Stromal cell of bone marrow (primary cell): ENCODE measurements at places on chromosomes 12 and 14.
A peak's percentile ranks its signal among the peaks of the same experiment; 100 is the strongest.

- DNase-seq = no peak
Observed at GRCh38 chr12:89194683-89195082, 157.6 kb downstream of the DUSP6 start.

DNA sequence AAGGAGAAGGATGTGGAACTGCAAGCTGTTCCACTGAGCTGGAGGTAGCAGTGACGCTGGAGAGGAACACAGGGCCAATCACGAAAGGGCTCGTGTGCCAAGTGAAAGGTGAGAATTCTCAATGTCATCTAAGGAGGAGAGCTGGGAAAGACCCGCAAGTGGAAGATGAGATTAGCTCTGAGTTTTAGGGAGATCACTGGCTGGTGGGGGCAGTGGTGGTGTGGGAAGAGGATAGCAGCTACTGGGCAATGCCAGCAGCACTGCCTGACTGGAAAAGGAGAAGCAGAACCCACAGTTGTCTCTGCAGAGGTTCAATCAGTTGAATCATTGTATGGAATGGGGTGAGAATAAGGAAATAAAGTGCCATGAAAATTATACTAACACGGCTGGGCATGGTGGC lies 27.8 kb downstream of the SLC25A47 start:
- no peak for DNase-seq

DNA sequence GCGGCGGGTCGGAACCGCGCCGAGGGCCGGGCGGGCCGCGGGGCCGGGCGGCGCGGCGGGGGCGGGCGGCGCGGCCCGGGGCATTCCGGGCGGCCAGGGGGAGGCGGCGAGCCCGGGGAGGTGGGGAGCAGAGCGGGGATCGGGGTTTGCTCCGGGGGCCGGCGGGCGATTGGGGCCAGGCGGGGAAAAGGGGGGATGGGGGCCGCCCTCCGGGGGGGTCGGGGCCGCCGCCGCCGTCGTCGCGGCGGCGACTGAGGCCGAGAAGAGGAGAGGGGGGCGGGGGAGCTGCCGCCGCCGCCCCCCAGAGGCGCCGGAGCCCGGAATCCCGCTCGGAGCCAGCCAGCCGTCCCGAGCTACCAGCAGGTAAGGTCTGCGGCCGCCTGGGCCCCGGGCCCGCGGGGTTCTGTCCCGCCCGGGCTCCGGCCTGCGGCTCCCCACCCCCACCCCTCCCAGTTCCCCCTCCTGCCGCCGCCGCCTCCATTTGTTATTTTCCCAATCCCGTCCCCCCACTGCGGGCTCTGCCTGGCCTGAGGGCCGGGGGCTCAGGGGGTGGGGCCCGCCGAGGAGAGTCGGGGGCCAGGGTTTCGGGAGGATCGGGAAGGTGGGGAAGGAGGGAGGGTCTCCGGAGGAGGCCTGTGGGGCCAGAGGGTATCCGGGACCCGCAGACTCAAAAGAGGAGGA lies 403 bp downstream of the ATN1 start:
- no peak for DNase-seq

GRCh38 chr14:92599811-92600210 lies 86.2 kb downstream of the RIN3 start:
- DNase-seq = no peak

- DNase-seq = no peak
Observed at GRCh38 chr12:132847363-132848356, 19.0 kb upstream of the GOLGA3 start.

GRCh38 chr14:100674897-100675619 lies 51.6 kb upstream of the DLK1 start:
- no peak for DNase-seq

GRCh38 chr14:64061115-64061514 lies 208.3 kb downstream of the SYNE2 start:
- no peak for DNase-seq

- peak; percentile 55 for DNase-seq
Observed at GRCh38 chr12:95182868-95183415, 34.3 kb downstream of the FGD6 start.

DNA sequence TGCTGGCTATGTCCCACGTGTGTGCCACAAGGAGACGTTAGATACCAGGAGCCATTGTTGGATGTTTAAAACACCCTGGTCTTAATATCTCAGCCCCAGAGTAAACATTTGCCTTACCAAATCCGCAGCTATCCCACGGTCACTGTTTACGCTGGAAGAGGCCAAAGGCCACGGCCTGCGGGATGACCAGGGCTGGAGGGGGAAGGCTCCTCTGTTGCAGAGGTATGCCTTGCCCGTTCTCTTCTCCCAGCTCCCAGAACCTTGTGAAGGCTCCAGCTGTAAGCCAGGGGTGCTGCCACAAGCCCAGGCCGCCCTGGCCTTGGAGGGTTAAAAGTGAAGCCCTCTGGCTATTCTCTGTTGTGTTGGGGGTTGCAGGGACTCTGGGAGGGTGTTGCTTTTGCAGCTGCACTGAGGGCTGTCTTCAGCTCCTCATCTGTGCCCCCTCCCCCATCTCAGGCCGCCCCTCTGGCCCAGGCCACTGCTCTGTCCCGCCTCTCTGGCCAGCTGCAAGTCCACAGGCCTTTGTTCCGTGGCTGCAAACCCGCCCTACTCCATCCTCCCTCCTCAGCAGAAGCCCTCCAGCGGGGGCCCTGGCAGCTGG lies 2.5 kb downstream of the PLEKHG3 start:
- DNase-seq = no peak

DNA sequence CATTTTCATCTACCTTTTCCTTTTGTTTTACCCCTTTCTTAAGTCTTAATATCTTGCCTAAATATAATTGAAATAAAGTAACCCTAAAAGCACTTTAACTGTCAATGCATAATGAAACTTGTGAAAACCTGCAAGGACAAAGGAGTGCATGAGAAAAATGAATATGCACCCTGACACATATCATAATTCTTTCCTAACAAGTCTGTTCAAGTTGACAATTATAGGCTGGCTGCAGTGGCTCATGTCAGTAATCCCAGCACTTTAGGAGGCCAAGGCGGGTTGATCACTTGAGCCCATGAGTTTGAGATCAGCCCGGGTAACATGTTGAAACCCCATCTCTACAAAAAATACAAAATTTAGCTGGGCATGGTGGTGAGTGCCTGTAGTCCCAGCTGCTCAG lies 65.4 kb downstream of the FGD6 start:
- DNase-seq = no peak

- DNase-seq = no peak
Observed at GRCh38 chr12:45705404-45705803, 24.1 kb upstream of the ARID2 start.

DNA sequence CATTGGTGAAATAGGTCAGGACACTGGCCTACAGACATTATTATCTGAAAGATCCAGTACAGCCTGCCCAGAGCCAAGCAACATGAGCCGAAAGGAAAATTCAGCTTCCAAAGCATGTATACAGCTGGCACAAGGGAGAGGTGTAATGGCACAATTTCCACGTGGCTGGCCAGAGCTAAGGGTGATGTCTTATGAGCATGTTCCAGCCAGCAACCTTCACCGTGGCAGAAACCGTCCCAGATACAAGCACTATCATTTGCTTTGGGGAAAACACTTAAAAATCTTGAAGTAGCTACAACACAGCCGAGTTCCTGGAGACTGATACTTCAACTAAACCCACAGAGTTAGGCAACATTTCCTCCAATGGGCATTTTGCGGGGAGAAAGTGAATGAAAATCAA lies 44.5 kb downstream of the CORO1C start:
- no peak for DNase-seq

GRCh38 chr12:50187084-50187900 lies 20.1 kb upstream of the CERS5 start:
- peak; percentile 51 for DNase-seq

DNA sequence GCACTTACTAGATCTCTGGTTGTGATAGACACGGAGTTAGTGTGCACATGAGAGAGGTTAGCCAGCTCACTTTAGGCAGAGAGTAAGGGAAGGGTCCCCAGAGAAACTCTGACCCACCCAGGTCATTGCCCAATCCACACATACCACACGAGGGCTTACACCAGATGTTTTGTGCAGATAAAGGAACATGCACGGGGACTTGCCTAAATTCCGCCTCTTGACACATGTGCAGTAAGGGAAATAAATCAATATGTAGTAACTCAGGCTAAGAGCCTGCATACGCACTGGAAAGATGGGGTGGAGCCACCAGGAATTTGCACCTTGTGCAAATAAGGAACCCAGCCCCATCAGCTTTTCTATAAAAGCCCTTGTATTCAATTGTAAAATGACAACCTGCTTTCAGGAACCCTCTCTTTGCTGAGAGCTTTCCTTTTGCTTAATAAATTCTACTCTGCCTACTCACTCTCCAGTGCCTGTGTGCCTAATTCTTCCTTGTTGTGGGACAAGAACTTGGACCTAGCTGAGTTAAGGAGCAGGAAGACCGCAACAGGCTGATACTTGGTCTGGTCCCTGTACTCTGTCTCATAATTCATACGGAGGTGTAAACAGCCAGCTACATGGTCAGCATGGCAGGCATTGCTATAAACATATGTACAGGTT lies 120.2 kb downstream of the EMP1 start:
- no peak for DNase-seq

DNA sequence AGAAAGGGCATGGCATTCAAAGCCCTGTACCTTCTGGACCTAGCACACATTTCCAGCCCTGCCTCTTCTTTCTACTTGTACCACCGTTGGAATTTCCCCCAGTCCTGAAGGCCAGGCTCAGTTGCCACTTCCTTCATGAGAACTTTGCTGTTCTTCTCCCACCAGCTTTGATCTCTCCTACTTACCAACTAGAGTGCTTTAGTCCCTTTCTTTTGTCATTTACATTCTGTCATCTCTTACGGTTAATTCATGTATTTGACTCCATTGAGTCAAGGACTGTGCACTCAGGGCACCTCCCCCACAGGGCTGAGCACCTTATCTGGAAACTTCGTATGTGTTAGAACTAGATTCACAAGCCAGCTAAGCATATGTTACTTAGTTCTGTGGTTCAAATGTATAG lies 26.3 kb downstream of the BICDL1 start:
- DNase-seq = no peak

- no peak for DNase-seq
Observed at GRCh38 chr12:54420766-54421144, 1.7 kb upstream of the ITGA5 start.

GRCh38 chr12:102740141-102740955 lies 176.7 kb downstream of the PAH start:
- DNase-seq = peak; percentile 50

GRCh38 chr14:65689070-65689469 lies 276.5 kb downstream of the FUT8 start:
- DNase-seq = no peak

GRCh38 chr12:101620762-101621133 lies 26.0 kb downstream of the MYBPC1 start:
- no peak for DNase-seq

GRCh38 chr12:6542209-6543009 lies 8.1 kb downstream of the GAPDH start:
- DNase-seq = no peak

DNA sequence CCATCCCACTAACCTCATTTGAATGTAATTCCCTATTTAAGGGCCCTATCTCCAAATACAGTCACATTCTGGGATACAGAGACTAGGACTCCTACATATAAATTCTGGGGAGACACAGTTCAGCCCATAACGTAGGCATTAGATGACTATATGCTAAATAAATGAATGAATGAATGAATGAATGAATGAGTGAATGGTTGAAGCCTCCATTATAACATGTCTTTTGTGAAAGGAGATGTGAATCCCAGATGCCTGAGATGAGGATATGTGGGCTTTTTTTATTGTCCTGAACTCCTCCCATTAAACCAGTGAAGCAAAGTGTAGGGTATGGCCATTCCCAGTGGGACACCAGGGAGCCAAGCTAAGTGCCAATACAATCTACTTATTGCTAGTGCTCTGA lies 20.5 kb upstream of the TMEM233 start:
- DNase-seq = no peak

GRCh38 chr12:94421868-94422740 lies 37.6 kb downstream of the CEP83 start:
- no peak for DNase-seq

- DNase-seq = no peak
Observed at GRCh38 chr12:132066345-132066685, 77.8 kb downstream of the DDX51 start.
